ENCODE measurements at places on chromosomes 4 and X.

DNA sequence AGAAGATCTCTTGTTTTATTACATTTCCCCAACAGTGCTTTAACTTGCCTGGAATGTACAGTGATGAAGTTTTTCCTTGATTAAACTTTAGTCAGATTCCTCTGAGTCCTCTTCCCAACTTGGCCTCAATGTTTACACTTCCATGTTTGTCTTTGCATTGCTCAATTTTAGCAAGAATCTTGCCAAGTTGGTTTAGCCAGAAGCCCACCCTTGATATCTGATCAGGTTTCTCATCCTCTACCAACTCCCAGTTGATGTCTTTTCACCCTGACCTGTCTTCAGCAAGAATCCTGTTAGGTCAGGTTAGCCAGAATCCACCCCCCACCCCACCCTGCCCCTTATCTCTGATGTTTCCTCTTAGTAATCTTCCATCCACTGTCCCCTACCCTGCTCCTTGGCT is 120.9 kb downstream of the MBNL3 start:
- DNase-seq, result no peak

- DNase-seq, result no peak
These were observed 2.5 kb downstream of the ARAP2 start for GRCh38 chr4:36241771-36242170.

- DNase-seq, result no peak
These were observed 66.4 kb upstream of the MAOA start for GRCh38 chrX:43589735-43590134.

DNA sequence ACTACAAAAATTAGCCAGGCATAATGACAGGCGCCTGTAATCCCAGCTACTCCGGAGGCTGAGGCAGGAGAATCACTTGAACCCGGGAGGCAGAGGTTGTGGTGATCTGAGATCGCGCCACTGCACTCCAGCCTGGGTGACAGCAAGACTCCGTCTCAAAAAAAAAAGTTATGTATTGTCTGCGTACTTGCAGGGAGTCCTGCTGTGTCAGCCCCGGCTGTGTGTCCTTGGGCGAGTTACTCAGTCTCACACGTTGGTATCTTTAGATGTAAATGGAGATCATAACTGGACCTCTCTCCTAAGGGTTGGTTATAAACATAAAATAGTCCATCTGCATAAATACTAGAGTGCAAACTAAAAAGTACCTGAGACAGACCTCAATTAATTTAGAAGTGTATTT is 22.7 kb upstream of the TBC1D14 start:
- no peak for DNase-seq

- no peak for DNase-seq
These were observed 276.9 kb downstream of the RAB28 start for GRCh38 chr4:13207226-13207625.

DNA sequence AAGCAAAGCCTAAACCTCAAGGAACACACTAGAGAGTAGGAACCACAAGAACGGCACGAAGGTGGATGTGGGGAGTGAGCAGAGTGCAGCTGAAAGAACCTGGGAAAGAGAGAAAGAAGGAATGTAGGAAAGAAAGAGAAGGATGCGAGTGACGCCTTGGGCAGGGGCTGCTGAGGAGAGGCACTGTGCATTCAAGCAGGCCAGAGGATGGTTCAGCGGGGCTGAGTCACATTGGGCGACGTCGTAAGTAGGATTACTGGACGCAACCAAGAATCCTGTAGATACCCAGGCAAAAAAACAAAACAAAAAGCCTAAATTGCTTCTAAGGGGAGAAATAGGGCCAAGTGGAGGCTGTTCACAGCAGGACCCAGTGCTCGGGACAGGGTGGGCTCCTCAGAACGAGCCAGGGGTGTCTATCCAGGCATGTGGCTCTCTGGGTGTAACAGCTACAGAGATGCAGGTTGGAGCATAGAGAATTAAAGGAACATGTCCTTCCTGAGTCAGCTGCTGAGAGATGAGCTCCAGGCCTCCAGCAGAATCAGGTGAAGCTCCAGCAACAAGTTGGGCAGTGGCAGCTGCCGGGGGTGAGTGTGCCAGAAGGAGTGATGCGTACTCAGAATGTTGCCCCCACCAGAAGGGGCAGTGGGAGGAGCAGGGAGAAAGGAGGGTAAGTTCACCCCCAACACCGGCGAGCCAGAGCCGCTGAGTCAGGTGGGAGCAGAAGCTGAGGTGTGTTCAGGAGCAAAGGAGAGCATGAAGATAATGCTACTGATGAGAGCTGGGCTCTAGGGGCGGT is 38.6 kb downstream of the NELFA start:
- no peak for DNase-seq

GRCh38 chr4:95417531-95417930 is 131.2 kb downstream of the UNC5C start:
- no peak for DNase-seq

DNA sequence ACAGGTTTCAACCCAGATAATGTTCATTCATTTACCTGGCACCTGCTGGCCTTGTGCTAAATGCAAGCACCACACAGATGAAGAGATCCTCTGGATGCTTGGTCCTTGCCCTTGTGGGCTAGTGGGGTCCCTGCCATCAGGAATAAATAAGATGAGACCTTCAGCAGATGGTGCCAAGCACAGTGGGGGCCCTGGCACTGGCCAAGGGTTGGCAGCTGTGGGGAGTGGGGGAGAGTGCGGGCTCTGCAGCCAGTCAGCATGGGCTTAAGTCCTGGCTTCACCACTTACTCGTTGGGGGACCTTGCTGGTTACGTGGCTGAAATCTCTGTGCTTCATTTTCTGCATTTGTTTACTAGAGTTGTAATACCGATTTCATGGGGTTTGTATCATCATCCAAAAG is 6.9 kb downstream of the LAP3 start:
- DNase-seq, result no peak

DNA sequence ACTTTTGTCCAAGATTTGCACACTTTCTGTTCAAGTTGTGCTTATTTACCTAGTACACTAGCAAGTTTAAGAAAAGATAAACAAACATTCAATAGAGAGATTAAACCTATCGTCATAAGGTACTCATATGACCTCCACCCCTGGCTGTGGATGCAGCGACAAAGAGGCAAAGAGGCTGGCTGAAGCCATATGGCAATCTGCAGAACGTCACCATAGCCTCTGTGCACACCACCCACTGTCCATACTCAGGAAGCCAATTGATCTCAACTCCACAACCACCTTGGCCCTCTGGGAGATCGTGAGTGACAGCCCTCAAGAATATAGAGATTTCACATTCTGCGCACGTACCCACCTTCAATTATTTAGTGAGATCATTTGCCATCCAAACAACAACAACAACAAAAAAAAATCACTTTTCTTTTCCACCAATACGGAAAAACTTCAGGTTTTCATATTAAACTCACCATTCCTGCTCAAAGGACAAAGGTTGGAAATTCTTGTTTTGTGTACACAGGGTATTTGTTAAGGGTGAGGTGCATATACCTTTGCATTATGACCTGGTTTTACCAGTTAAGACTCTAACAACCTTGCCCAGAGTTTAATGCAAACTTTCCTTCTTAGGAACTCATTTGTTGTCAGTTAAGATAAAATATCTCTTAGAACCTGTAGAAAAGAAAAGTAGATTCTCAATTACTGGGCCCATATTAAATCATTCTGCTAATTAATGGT is 243.0 kb upstream of the FSTL5 start:
- no peak for DNase-seq

DNA sequence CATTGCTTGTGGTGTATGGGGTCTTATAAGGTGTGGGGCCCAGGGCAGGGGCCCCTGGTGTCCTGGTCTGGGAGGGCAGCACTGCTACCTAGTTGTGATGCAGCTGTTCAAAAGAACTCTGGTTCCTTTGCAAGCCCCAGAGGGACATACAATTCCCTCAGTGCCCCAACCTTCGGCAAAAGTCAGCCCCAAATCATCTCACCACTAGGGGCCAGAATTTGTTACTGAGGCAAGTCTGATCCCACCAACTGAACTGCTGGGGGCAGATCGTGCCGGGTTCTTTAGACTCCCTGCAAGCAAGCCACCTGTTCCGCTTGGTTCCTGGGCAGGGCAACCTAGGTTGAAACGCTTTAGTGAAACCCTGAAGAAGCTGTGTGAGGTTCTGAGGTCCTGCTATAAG is 180.1 kb upstream of the S100G start:
- DNase-seq, result no peak

DNA sequence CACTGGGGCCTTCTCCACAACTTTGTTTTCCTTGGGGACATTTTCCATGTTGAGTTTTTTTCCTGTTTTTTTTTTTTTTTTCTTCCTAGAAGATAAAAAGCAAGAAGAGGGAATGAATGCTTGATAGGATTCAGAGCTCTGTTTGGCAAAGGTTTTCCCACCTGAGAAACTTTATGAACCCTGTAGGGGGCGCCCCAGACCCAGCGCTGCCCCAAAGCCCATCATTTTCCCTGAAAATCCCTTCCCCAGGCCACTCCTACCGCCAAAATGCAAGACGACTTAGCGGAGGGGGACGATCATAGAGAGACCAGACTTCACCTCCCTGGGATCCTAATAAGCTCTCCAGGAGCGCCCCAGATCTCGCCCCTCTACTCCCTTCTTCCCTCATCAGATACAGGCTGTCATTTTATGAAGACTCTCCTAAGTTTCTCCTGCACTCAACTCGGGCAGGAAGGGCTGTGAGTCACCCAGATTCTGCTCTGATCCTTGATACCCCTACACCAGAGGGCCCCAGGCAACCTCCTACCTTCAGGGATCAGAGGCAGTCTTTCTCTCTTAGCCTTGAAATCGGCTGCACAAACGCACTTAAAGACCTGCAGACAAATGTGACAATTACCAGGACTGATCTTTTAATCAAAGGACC is 1.4 kb downstream of the BEX5 start:
- no peak for DNase-seq

- DNase-seq, result no peak
These were observed 192.4 kb upstream of the RPL34 start for GRCh38 chr4:108427946-108428485.

Measured in stimulated activated CD4-positive, alpha-beta T cell treated with anti-CD3 and anti-CD28 coated beads, Interleukin-1b, Interleukin-23, amount 100 ng/mL, for 24 hours (primary cell).